Stimulated activated CD8-positive, alpha-beta memory T cell treated with anti-CD3 and anti-CD28 coated beads, Interleukin-12 subunit alpha, Interleukin-12 subunit beta, amount 100 ng/mL, for 1 hour (primary cell): ENCODE measurements at places on chromosomes 3 and 15.

DNA sequence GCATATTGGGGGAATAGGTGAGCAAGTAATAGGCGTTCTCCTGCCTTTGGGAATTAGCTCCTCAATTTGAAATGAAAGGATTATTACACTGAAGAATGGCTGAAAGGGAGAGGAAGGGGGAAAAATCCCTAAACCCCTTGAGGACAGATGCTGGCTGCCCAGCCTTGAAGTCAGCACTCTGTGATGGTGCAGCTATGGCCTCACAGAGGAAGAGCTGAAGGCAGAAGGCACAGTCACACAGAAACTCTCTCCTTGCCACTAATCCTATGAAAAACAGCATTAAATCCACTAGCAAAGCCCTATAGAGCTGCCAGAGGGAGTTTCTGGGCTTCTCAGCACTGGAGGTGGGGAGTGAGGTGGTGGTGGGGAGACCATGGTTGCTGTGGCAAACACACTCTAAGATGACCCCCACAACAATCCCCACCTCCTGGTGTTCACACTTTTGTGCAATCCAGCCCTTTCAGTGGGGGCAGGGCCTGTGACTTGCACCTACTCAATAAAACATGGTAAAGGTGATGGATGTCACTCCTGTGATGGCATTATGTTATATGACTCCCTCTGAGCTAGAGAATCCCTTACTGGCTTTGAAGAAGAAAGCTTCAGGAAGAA is 101.2 kb downstream of the RFTN1 start:
- no peak for DNase-seq

DNA sequence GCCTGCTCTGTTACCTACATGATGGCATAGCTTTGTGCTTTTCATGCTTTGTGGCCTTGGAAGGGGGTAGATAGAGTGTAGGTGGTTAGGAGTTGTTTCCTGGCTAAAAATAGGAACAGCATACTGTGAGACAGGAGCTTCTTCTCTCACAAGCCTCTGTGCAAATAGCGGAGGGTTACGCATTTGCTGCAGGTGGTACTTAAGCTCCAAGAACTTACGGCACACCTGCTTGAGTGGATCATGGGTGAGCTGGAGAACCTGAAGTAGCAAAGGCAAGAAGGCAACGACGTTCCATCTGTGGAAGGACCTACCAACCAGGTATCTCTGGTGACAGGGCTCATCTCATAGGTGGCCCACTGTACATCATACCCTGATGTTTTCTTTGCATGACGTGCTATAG is 66.0 kb downstream of the ST6GAL1 start:
- no peak for DNase-seq

DNA sequence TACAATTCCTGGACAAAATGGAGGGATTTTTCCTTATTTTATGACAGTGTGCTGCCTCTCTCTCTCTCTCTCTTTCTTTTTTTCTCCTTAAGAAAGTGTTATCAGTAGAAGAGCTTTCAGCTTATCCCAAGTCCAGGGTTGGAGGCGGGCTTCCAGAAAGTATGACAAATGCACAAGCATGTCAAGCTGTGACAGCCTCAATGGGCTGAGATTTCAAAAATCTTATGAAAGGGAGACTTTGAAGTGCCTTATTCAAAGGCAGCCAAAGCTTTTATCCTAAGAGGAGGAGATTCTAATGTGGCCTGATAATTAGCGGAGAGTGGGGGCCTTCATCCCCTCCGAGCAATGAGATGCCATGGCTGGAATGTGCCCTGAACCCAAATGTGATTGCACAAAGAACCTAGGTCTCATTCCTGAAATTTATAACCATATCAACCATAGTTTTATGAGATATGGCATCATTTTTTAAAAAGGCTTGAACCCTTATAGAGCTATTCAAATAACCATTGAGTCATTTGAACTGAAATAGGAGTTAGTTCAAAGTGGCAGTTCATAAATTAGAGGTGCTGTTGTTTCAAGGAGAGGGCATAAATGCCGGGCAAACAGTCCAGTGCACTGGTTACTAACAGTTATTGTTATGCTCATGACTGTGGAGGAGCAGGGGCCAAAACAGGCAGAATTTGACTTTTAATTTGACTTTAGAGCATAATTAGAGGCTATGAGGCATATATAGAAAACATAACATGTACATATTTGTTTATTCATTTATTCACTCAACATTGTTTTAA is 261.6 kb upstream of the THRB start:
- no peak for DNase-seq

GRCh38 chr15:69940441-69941300 is 157.0 kb downstream of the TLE3 start:
- no peak for DNase-seq

- no peak for DNase-seq
Measured at GRCh38 chr3:16896094-16896627, 11.4 kb downstream of the PLCL2 start.

DNA sequence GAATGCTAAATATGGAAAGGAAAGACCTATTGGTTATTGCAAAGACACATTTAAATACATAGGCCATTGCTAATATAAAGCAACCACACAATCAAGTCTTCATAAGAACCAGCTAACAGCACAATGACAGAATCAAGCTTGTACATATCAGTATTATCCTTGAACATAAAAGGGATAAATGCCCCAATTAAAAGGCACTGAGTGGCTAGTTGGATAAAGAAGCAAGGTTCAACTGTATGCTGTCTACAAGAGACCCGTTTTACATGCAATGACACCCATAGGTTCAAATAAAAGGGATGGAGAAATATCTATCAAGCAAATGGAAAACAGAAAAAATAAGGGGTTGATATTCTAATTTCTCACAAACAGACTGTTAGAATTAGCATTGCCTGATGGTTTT is 706.1 kb downstream of the EPHA3 start:
- no peak for DNase-seq

DNA sequence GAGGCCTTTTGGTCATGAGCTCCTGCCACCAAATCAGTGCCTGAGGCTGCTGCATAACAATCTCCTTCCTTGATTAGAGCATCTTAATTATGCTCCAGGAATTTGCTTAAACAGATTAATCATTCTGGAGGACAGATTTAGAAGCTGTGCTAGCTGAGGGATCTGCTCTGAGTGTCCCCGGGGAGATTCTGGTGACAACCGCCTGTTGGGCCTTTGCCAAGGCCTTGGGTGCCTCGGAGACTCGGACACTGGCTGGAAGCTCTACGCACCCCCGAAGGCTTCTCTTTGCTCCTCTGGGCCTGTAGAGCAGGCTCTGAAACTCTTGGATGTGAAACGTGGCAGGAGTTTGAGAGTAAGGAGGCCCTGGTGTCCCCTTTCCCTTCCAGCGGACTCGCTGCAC is 264.1 kb downstream of the CD47 start:
- DNase-seq = no peak
